Heart right ventricle (tissue), 16 donors: ENCODE measurements at places on chromosomes 12 and 14. TPM values are rescaled to one million over a fixed set of nuclear protein-coding genes. Genes with fewer than 3 reads are reported as not detected.

DNA sequence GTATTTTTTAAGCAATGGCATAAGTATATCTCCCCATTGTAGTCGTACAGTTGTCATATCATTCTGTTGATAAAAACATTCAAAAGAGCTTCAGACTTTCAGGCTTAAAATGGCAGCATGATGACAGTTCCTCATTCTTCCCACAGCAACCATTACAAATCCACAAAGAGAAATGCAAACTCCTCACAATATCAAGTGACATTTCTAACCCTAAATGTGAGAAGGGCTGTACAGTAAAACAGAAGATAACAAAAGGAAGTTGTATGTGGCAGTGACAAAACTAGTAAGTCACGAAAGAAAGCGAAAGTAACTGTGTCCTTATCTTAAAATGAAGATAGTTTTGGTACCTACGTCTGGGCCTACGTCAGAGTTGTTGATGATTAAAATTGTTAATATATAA lies 46.7 kb downstream of the GXYLT1 start:
- H3K4me3 ChIP-seq = peak overlapping the region; percentile 36
- H3K4me1 ChIP-seq = peaks cover 11% of the 10 kb centered on the region
- H3K36me3 ChIP-seq = peaks cover 8% of the 10 kb centered on the region
- H3K27ac ChIP-seq = peak overlapping the region; percentile 1
- no peaks in the 10 kb centered on the region for H3K27me3 ChIP-seq

GRCh38 chr14:75426332-75427125 lies 1.3 kb upstream of the JDP2 start:
- peak overlapping the region; percentile 94 for H3K27ac ChIP-seq
- no peaks in the 10 kb centered on the region for H3K27me3 ChIP-seq
- H3K4me3 ChIP-seq = peak overlapping the region; percentile 69
- H3K36me3 ChIP-seq = no peaks in the 10 kb centered on the region
- peaks cover 40% of the 10 kb centered on the region for H3K4me1 ChIP-seq

GRCh38 chr12:25286837-25287236 lies 36.1 kb upstream of the KRAS start:
- no peaks in the 10 kb centered on the region for H3K27me3 ChIP-seq
- DNase-seq = no peak
- no peaks in the 10 kb centered on the region for H3K36me3 ChIP-seq
- H3K4me3 ChIP-seq = no peak overlapping the region
- H3K27ac ChIP-seq = no peak overlapping the region

TAS2R30 gene
- 1.4 TPM for total RNA-seq

GDF3 gene
- not detected for total RNA-seq

PDZRN4 gene
- not detected for total RNA-seq

CCDC196 gene
- total RNA-seq = not detected

CLEC2A gene
- total RNA-seq = not detected
